ENCODE measurements at places on chromosomes 11 and 22.
A peak's percentile ranks its signal among the peaks of the same experiment; 100 is the strongest.

GRCh38 chr11:942823-943222 is 17.2 kb downstream of the AP2A2 start:
- DNase-seq, result no peak

DNA sequence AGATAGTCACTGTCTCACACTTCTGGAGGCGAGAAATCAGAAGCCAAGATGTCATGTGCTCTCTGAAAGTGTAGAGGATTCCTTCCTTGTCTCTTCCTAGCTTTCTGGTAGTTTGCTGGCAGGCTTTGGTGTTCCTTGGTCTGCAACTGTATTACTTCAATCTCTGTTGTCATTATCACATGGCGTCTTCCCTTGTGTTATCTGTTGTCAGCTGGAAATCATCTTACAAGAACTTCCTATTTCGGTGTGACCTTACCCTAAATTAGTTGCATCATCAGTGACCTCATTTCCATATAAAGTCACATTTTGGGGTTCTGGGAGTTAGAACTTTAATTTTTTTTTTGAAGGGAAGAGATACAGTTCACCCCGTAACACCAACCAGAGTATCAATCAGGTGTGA is 3.3 kb upstream of the LIN7C start:
- no peak for DNase-seq

- DNase-seq, result no peak
Observed at GRCh38 chr11:120432056-120433018, 79.2 kb upstream of the GRIK4 start.

GRCh38 chr11:11589437-11589836 is 32.4 kb downstream of the GALNT18 start:
- no peak for DNase-seq

DNA sequence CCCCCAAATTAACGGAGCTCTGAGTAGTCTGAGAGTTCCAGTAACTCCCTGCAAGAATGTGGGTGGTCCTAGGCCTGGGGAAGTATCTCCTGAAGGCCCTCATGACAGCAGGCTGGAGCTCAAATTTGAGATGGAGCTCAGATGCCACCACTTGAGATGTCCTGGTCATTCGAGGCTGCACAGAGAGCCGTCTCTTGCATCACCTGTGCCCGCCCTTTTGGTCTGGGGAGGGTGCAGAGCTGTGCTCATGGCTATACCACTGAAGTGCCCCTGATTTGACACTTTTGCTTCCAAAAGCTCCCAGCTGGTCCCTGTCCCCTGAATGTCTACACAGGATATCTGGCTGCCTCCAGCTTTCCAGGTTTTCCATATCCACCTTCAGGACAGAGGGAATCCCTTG is 214.0 kb upstream of the B3GAT1 start:
- DNase-seq, result no peak

DNA sequence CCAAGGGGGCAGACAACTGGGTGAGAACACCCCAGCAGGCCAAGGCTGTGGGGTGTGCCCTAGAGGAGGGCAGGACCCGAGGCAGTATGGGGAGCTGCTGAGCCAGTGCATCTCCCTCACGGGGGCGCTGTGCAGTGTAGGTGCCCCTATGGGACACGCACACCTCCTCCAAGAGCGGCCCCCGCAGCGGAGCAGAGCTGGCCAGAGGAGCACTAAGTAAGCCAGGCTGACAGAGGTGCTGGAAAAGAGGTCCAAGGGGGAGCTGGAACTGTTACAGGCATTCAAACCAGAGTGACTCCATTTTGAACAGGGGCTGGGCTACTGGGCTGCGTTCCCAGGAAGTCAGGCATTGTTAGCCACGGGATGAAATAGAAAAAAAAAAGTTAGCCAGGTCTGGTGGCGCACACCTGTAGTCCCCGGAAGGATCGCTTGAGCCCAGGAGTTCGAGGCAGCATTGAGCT is 41.8 kb downstream of the TST start:
- DNase-seq, result peak; percentile 72

GRCh38 chr11:106565326-106565725 is 452.9 kb downstream of the GUCY1A2 start:
- DNase-seq, result no peak

GRCh38 chr11:6438979-6439571 is 1.7 kb downstream of the HPX start:
- DNase-seq, result peak; percentile 72

- no peak for DNase-seq
Observed at GRCh38 chr11:24286238-24286637, 210.6 kb upstream of the LUZP2 start.

GRCh38 chr11:95507794-95508193 is 276.8 kb upstream of the SESN3 start:
- no peak for DNase-seq
